Stimulated activated CD8-positive, alpha-beta memory T cell treated with anti-CD3 and anti-CD28 coated beads, Interleukin-7, amount 100 ng/mL, for 48 hours (primary cell): ENCODE measurements at places on chromosomes 12 and 14.

DNA sequence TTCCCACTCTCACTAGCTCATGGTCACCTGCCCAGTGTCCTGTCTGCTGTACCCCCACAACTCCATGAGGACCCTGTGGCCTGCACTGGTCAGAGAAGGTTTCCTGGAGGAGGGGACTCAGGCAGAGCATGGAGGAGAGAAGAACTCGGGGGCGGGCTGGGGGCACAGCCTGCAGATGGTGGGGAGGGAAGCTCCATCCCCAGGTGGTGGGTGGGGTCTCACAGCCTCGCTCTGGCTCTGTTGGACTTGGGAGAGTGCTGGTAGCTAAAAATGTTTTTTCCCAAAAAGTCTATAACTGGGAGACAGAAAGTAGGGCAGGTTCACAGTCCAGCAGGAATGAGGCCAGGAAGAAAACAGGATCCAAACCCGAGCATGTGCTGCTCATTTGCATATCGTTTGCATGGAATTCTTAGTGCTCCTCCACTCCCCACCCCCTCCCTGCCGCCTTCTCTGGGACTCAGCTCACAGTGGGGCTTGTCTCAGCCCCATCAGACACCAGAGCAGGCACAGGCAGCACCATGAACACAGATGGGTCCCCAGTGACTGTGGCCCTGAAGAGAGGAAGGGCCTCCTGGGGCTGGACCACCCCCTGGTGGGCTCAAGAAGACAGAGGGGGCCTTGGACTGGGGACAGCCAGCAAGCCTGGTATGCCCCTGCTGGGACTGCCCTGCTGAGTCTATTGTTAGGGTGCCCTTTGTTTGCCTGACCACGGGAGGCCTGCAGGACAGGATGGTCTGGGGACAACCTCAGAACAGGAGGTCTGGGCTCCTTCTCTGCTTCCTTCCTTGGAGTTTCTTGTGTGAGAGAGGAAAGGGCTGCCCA is 67.0 kb upstream of the SFSWAP start:
- DNase-seq: no peak

- no peak for DNase-seq
Observed at GRCh38 chr12:89883630-89884389, 175.2 kb upstream of the ATP2B1 start.

- no peak for DNase-seq
Observed at GRCh38 chr14:100674897-100675619, 51.6 kb upstream of the DLK1 start.

- no peak for DNase-seq
Observed at GRCh38 chr14:20624495-20625070, 16.9 kb downstream of the OR6S1 start.

- no peak for DNase-seq
Observed at GRCh38 chr14:32343926-32344430, 14.9 kb downstream of the AKAP6 start.

DNA sequence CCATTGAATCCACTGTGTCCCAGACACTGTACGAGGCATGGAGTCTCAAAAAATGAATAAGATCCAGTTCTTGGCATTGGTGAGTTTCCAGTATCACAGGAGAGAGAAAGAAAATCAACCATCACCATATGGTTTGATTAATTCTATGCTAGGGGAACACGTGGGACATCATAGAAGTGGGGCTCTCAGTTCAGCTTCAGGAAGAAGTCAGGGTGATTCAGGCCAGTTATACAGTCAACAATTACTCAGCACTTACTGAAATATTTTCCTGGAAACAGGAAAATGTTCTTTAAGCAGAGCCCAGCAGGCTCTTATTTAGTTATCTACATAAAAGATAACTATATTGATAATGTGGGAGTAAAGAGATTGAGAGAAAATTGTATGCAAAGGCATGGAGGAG is 407.2 kb downstream of the NOVA1 start:
- DNase-seq: no peak

DNA sequence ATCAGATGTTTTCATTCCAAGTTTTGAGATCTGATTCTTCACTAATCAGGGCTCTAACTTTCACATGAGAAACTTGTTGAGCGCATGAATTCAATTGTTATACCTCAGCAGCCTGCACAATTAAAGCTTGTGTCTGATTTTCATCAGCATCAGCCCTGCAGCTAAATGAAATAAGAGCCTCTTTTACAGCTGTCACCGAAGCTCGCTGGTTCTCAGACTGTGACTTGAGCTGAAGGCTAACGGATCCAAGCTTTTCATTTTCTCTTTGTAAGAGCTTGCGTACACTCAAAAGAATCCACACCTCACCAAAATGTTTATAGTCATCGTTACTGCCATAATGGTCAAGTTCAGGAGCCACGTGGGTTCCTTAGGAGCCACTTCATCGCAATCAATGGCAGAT is 65.5 kb upstream of the BEGAIN start:
- DNase-seq: no peak

DNA sequence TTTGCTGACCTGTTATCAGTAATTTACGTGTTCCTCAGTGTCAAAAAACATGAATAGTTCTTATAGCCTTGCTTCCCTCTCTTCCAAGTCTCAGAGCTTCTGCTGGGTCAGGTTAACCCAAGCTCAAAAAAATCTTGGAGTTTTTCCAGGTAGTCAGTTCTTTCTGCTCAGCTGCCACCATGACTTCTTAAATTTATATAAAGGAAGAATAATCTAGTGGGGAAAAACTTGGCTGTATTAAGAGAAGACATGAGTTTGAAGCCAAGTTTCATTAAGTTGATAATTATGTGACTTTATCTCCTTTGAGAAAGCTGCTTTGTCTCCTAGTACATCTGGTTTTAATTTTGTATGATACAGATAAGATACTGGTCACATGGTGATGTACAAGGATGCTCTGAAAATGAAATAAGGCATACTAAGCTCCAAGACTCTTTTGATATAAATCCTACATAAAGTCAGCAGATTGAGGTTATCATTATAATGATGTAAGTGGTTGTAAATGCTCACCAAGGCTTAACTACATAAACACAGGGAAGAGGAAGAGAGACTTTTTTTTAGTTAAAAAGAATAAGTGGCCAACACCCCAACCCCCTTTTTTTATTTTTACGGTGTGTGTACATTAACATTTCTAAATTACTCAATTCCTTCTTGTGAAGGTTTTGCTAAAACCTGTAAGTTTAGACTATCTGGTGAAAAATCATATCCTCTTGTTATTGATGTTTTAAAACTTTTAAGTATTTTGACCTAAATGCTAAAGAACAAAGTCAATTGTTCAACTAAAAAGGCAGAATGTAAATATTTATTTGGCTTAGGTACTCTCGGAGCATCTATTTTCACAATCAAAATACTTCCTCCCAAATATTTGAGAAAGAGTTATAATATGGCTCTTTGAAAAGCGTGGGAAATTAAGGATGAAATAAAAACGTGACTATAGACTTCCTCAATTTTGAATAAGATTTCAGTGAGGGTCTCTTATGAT is 84.1 kb upstream of the SLC38A2 start:
- DNase-seq: no peak

DNA sequence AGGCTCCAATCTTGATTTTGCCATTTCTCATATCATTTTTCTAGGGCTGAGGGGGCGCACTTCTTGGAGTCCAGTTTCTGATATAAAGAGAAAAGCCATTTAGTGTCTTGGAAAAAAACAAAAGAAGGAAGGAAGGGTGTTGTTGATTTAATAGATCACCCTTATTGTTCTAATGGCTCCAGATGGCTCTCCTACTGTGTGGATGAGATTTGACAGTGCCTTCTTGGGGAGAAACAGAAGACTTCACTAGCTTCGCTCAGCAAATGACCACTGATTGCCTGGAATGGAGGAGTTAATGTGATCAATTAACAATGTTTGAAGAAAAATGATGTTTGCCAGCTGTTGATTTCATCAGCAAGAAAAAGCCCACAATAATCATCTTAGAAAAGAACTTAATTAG is 216.2 kb downstream of the APAF1 start:
- DNase-seq: no peak

GRCh38 chr14:89473989-89474388 is 57.0 kb upstream of the FOXN3 start:
- no peak for DNase-seq

GRCh38 chr12:86551146-86551571 is 295.0 kb upstream of the MGAT4C start:
- no peak for DNase-seq

GRCh38 chr14:64788706-64789105 is 84.5 kb downstream of the PLEKHG3 start:
- no peak for DNase-seq

DNA sequence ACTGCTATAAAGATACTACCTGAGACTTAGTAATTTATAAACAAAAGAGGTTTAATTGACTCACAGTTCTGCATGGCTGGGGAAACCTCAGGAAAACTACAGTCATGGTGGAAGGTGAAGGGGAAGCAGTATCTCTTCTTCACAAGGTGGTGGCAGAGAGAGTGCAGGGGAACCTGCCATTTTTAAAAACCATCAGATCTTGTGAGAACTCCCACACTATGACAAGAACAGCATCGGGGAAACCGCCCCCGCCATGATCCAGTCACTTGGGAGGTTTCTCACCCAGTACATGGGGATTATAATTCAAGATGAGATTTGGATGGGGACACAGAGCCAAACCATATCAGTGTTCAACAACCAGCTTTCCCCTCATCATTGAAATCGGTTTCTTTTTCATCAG is 49.9 kb downstream of the AEBP2 start:
- DNase-seq: peak; percentile 17

DNA sequence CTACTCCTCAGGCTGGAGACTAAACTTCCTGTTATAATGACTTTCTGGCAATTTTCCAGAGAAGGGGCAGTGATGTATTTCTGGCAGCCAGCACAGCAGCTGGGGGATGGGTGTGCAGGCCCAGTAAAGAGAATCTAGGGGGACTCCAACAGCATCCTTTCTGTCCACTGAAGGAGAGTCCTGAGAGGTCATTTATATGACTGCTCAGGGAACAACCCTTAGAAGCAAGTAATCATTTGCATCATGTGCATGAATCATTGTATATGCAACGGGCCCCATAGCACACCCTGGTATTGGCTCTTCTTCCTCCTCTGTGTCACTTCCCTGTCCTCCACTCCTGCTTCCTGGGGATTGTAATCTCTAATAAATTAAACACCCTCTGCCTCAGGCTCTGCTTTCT is 493.8 kb downstream of the RPS29 start:
- no peak for DNase-seq

DNA sequence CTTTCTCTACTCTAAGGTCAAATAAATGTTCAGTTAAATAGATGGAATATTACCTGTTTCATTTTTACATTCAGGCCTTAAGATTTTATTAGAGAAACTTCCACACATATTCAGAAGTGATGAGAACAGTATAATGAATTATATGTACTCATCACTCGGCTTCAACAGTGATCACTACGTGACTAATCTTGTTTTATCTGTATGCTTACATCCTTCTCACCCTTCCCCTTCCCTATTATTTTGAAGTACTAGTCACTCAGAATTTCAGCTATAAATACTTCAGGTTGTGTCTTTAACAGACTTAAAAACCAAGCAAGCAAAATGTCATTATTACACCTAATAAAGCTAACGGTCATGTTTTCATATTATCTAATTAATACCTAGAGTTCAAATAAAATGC is 34.9 kb downstream of the ETV6 start:
- no peak for DNase-seq

GRCh38 chr12:63419154-63419553 is 249.1 kb downstream of the DPY19L2 start:
- DNase-seq: no peak

GRCh38 chr12:67748743-67749040 is 100.1 kb downstream of the DYRK2 start:
- DNase-seq: no peak

DNA sequence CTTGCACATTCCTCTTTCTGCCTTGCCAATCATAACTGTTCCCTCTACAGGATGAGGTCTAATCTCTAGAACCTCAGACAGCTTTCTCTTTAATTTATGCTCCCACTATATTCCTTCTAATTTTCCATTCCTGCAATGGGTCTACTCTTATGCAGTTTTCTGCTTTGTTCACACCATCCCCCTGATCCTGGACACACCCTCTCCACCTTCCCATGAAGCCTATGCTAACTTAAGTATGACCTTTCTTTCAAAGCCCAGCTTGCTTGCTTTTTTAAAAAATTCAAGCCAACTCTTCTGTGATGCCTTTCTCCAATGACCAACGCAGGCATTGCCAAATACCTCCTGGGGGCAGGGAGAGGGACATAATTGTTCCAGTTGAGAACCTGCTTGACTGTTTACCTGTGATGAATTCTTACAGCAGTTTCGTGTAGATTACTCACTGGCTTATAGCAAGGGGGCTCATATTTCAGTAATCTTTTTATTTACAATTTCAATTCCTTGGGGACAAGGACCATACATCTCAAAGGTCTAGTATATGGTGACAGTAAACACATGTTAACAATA is 7.8 kb downstream of the SLC38A1 start:
- no peak for DNase-seq

- no peak for DNase-seq
Observed at GRCh38 chr14:69244946-69245345, 15.0 kb upstream of the GALNT16 start.

DNA sequence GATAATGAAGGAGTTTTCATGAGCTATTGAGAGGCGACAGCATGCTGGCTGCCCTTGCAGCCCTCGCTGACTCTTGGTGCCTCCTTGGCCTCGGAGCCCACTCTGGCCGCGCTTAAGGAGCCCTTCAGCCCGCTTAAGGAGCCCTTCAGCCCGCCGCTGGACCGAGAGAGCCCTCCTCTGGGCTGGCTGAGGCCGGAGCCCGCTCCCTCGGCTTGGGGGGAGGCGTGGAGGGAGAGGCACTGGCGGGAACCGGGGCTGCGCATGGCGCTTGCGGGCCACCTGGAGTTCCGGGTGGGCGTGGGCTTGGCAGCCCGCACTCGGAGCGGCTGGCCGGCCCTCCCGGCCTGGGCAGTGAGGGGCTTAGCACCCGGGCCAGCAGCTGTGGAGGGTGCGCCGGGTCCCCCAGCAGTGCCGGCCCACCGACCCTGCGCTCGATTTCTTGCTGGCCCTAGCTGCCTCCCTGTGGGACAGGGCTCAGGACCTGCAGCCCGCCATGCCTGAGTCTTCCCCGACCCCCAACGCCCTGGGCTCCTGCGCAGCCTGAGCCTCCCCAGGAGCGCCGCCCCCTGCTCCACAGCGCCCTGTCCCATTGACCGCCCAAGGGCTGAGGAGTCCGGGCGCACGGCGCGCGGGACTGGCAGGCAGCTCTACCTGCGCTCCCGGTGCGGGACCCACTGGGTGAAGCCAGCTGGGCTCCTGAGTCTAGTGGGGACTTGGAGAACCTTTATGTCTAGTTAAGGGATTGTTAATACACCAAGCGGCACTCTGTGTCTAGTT is 20.1 kb upstream of the PAWR start:
- no peak for DNase-seq

- DNase-seq: no peak
Observed at GRCh38 chr12:130608132-130608531, 108.0 kb downstream of the RIMBP2 start.

DNA sequence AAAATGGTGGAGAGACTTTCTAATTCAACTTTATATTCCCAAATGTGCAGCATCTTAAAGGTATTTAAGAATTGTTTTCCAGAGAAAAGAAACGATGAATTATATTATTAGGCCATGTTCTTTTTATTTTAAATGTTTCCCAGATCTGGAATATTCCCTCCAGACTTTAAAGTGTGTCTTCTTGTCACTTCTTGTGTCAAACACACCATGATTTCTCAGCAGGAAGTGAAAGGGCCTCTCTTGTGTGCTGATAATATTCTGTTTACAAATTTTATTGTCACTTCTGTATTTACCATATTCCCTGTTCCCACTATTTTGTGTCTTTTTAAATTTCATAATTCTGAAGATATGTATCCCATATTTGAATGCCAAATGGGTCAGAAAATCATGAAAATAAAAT is 455.0 kb upstream of the FLRT2 start:
- no peak for DNase-seq

GRCh38 chr12:115035535-115036107 is 351.6 kb upstream of the TBX3 start:
- DNase-seq: no peak
